ENCODE measurements at places on chromosomes 1 and 21.

DNA sequence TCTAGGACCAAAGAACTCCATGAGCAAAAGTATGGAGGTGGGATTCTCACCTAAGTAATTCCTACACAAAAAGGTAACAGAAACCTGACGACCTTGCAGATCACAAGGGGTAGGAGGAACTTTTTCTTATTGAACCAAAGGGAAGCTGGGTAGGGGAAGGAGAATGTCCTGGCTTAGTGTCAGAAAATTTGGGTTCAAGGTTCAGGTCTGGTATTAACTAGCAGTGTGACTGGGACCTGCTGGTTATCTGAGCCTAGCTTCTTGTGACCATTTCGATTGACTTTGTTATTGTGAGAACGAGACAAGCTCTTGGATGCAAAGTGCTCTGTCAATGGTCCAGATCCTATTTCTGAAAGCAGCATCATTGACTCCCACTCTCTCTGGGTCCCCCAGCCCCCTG is 5.0 kb upstream of the SNX27 start:
- DNase-seq, result no peak

GRCh38 chr1:60923389-60924087 is 158.8 kb upstream of the NFIA start:
- DNase-seq, result no peak

DNA sequence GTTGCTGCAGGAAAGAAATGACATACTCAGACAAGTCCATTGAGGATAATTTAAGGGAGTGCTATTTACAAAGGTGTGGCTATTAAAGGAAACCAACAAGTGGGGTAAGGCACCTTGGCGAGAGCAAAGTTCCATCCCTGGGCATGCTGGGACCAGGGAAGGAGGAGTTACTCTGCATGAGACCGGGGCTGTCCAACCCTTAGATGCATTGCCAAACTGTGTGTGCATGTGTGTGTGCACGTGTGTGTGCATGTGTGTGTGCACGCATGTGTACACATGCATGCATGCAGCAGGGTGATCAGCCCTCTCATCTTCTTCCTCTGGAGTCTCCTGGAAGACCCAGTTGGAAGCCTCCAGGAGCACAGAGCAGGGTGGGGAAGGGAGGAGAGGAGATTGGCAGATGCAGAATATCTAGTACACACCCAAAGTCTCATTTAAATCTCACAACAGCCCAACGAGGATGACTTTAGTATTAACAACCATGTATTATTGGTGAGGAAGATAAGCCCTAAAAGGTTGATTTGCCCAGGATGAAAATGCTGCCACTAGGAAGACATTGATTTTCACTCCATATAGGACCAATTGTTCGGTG is 72.2 kb upstream of the CD34 start:
- DNase-seq, result no peak

- DNase-seq, result no peak
Measured at GRCh38 chr1:55381491-55381890, 166.3 kb upstream of the USP24 start.

GRCh38 chr1:196105901-196106300 is 502.3 kb downstream of the KCNT2 start:
- DNase-seq, result no peak

GRCh38 chr1:234990874-234991801 is 137.5 kb downstream of the TOMM20 start:
- DNase-seq, result no peak

DNA sequence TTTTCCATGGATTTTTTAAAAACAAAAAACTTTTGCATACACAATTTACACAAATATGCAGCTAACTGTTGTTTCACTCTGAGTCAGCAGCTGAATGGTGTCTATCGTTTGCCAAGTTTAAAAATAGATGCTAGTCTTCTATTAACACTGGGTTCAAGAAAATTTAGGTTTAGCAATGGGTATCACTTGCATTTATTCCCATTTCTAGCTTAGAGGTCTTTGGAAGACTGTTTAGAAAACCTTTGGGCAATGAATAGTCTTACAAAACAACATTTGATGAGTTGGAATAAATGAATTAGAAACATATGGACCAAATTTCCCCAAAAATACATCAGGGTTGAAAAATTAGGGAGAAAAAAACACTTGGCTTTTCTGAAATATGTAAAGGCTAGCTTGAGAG is 165.8 kb downstream of the LYPLAL1 start:
- no peak for DNase-seq

- DNase-seq, result no peak
Measured at GRCh38 chr1:64483731-64484414, 13.9 kb downstream of the CACHD1 start.

- DNase-seq, result peak; percentile 23
Measured at GRCh38 chr1:181179987-181180365, 91.5 kb downstream of the IER5 start.

- DNase-seq, result no peak
Measured at GRCh38 chr21:41774467-41775148, 7.8 kb upstream of the RIPK4 start.

DNA sequence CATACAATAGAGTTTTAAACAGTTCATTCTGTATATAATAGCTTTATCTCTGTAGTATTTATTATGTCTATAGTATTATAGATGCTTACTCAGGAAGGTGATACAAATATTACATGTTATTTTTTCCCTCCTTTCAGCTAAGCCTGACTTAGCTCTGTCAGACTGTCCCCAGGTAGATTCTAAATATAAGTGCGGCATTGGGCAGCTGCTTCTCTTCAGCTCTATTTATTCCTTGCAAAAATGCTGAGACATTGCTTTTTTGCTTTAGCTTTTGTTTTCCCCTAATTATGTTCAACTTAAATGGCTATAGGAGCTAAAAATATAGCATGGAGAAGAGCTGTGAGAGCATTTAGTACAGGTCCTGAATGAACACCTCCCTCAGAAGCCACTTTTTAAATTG is 203.2 kb upstream of the BEND5 start:
- DNase-seq, result no peak

GRCh38 chr21:44323591-44323990 is 15.6 kb downstream of the CFAP410 start:
- no peak for DNase-seq

- no peak for DNase-seq
Measured at GRCh38 chr1:239308701-239309333, 77.6 kb upstream of the CHRM3 start.

- DNase-seq, result no peak
Measured at GRCh38 chr1:57319165-57319564, 104.7 kb downstream of the DAB1 start.

DNA sequence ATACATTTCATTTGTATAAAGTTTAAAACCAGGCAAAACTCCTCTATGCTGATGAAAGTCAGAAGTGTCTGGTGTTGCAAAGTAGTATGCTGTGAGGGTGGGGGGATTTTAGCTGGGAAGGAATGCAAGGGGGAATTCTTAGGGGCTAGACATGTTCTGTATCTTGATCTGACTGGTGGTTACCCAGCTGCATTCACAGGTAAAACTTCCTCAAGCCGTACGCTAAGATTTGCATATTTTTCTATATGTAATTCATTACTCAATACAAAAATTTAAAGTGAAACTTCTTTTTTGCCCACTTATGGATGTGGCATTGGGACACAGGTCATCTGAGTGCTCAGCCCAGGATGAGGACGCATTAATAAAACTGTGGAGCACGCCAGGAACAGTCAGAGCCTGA is 323.3 kb downstream of the PAPPA2 start:
- DNase-seq, result no peak

DNA sequence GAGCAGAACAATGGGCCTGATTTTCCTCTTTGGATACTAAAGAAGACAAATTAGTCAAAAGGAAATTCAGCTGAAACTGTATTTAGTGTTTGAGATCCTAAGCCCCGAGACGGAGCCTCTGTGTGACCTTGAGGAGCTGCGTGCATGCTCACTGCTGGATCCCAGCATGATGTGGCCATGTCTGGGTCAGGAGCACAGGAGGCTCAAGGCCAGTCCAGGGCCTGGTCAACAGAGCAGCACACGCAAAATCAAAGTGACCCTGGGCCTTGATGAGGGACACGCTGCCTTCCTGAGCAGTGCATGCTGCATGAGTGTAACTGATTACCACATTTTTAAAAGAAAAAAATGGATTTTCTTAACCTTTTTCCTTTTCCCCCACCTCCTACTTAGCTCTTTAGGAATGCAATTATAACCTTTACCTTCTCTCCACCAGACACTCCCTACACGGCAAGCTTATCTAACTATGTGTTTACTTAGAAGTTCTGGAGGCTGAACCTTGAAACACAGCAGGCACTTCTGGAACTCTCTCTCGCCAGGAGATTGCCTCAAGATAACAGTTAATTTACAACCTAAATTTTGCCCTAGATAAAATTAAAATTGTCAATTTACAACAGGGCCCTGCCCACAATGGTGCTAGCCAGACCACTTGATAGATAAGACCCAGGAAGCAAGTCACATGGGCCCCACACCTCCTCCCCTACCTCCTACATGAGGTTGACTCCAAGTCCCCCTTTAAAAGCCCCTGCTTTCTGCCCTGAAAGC is 144.6 kb downstream of the LRIG2 start:
- DNase-seq, result no peak

DNA sequence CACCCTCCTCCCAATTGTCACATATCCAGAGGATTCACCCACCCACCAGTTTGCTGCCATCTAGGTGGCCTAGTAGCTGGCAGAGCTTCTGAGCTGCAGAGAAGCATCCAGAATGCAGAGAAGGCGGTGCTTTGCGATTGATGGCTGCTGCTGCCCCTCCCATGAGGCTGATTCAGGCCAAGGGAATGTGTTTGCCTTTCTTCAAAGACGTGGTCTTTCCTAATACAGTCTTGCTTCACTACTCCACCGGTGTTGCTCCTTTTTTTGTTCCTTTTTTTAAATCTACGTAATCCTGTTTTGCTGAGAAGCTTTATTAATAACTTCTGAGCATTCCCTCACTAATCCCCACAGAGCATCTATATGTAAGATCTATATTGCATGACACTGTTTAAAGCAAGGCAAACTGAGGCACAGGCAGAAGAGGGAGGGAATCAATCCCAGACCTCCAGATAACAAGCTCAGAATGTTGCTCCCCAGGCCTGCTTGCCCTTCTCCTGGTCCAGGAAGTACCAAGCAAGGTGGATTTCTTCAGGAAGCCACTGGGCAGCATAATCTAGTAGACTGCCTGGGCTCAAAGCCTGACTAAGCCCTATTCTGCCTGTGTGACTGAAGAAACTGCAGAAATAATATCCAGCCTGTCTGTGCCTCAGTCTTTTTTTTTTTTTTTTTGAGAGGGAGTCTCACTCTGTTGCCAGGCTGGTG is 275.5 kb upstream of the FMN2 start:
- no peak for DNase-seq

DNA sequence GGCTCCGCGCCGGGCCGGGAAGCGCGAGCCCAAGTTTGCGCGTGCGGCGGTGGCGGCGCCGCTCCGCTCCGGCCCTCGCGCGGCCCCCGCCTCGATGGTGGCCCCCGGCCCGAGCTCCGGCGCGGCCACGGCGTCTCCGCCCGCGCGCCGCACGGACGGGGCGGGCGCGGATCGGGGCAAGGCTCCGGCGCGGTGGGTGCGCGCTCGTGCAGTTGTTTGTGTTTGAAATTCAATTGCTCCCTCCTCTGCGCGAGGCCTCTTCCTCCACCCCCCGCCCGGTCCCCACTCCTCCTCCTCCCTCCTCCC is at the start of gene HDGF:
TSS of gene HDGF (minus strand) at position 225 of the 306 bp plus-strand sequence. CDS start 246 bp downstream, outside the sequence.
- DNase-seq, result no peak

- DNase-seq, result no peak
Measured at GRCh38 chr1:163673759-163674151, 352.0 kb downstream of the NUF2 start.

DNA sequence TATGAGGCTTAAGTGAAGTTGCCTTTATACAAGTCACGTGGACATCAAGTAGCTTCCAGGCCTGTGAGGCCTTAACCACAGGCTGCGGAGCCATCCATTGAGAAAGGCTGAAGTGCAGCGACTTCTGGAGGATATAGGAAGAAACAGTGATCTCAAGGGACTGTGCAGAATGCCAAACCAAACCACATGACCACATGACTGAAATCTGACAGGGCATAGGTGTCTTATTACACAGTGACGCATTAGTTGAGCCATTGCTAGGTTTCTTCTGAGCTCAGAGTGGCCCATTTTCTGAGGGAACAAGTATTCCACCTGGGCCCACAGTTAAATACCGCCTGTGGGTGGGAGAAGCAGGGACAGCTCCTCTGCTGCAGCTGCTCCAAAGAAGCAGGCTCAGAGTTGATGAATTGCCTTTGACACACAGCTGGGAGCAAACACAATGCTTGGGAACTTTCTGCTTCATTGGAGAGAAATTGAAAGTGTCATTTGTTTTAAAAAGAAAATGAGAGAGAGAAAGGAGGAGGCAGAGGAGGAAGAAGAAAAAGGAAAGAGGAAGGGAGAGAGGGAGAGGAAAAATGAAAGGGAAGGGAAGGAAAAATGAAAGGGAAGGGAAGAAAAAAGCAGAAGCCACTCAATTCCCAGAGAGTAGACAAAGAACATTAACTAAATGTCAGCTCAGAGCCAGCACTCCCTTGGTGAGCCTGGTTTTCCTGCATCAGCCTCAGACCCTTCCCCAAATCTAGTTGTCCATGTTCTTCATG is 94.4 kb downstream of the COLGALT2 start:
- DNase-seq, result no peak

DNA sequence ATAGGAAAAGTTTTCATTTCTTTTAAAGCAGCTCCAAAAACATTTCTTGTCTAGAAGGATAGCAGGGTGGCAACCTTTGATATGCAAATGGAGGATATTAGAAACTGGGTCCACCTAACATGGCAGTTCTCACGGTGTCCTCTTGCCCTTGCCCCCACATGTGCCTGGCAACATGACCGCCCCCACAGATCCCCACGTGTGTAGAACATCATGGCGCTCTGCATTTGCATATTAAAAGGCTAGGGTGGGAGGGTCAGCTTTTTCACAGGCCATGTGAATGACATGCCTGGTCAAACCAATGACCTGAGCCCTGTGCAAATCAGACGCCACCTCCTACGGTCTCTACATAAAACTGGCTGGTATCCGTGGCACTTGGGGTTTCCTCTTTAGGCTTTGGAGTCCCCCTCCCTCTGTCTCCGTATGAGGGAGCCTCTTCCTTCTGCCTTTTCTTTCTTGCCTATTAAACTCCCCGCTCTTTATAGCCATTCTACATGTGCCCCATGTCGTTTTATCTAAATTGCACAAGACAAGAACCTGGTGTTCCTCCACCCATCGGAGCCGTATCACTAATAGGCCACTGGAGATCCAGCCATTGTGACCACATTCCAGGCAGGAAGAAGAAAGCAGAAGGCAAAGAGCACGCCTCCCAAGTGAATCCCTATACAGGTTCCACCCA is 71.3 kb downstream of the WDR4 start:
- no peak for DNase-seq

GRCh38 chr21:23817337-23817736 is 1789.9 kb downstream of the MRPL39 start:
- DNase-seq, result no peak

- DNase-seq, result no peak
Measured at GRCh38 chr1:24591781-24592180, 35.9 kb downstream of the NCMAP start.

GRCh38 chr1:112501810-112502641 is 6.7 kb upstream of the WNT2B start:
- peak; percentile 67 for DNase-seq
